ENCODE measurements at places on chromosomes 6 and 20.

DNA sequence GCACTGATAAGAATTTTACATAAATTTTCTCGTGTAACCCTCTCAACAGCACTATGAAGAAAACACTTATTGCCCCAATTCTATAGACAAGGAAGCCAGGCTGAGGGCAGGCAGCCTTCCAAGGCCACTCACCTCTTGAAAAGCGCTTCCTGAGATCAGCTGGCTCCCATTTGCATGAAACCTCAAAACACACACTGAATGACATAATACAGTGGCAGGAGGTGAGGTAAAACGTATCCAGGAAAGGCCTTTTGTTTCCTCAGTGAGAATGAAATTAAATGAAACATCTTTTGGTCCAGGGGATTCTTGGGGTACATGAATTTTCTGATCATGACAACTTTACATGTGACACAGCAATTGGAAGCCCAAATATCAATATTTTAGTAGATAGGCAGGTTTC lies 112.5 kb downstream of the WDR27 start:
- no peak for DNase-seq

DNA sequence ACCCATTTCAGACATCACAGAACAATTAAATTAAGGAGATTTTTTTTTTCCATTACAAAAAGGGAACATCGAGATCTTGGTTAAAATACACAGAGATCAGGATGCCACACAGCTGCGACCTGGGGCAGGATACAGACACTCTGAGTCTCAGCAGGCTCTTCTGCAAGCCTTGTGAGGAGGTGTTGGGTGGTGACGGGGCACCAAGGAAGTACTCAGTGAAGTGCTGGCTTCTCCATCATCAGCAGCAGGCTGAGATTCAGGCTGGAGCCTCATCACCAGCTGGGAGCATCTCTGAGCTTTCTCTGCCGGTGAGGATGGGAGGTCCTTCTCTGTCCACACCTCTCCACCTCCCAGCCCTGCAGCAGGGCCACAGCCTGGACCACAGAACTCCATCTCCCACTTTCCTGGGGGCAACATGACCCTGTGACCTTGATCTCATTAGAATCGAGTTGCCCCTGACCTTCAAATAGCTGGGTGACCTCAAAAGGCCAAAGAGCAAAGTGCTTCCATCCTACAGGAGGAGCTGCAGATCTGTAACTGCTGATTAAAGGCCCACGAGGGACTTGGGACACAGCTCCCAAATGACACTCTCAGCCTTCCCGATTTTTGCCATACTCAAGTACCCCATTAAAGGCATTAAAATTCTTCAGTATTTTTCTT lies 16.0 kb downstream of the PMEPA1 start:
- DNase-seq = peak; percentile 66

- DNase-seq = no peak
These were observed 12.2 kb downstream of the ILRUN start for GRCh38 chr6:34684364-34684763.

DNA sequence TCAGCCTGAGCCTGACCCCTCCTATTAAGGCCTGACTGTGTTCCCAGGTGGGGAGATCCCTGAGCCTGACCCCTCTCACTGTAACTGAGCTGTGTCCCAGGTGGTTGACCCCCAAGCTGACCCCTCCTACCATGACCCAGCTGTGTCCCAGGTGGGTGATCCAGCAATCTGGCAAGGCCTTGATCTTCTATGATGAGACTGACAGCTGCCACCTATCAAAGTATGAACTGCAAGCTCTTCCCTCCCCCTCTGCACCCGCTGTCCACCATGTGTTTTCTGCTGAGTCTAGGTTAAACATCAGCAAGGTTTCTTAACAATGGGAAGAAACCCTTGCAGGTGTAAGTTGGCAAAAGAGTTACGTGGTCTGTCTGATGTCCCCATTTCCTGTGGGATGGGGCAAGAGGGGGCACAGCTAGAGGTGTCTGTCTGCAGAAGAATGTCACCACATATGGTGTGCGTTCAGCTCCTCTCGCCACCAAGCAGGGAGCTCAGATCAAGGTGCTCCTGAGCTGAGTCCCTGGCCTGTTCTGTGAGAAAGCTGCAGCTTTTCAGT lies 5.9 kb downstream of the PXDC1 start:
- DNase-seq = no peak

DNA sequence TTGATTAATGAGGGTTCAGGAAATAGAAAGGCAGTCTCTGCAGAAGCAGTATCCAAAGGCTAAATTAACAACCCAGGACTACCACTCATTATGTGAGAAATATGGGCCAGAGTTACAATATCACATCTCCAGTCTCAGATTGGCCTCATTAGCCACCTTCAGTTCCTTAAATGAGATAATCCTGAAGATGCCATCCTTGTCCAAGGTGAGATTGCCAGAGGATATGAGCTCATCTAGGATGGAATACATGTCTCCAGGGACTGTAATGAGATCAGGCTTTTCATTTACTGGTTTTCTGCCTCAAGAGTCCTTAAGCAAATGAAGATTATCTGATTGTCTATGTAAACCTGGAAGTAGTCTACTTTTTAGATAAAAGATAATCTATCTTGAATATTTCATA lies 196.3 kb downstream of the FUT9 start:
- DNase-seq = no peak

GRCh38 chr20:59010321-59010994 lies 3.4 kb upstream of the CTSZ start:
- peak; percentile 74 for DNase-seq

GRCh38 chr20:53818457-53819177 lies 225.0 kb upstream of the ZNF217 start:
- DNase-seq = no peak

DNA sequence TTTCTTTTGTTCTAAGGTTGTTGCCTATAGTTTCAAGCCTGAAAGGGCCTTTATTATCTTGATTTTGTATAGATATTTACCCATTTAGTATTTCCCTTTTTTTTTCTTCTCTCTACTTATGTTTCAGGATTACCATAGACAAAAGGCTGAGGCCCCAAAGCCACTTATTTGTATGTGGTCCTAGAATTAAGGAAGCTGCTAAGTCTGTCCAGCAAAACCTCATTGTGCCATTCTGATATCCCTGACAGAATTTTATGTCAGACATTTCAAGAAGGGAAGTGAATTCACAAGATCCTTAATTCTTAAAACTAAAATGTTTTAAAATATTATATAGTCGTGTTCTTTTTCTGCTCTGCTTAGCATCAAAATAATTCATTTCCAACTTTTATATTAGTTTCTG lies 6.9 kb downstream of the HAO1 start:
- no peak for DNase-seq

DNA sequence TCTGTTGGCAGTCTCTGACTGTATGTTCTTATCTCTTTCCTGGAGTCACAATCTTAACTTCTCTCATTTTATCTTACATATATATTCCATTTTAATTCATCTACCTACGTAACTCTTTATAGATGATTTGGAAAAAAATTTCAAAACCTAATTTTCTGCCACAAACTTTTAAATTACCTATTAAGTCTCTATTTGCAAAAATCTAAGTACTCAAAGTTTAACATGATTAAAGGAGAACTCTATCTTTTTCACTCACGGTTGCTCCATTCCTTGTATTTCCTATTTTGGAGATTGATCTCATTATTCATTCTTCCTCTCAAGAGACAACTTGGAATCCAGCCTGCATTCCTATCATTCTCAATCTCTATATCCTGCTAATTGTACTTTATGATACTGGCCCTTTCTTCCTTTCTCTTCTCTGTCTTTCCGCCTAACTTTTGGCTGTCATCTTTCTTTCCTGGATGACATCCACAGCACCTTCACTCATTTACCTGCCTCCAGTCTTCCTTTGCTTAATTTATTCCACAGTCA lies 1071.1 kb upstream of the CITED2 start:
- DNase-seq = no peak

- no peak for DNase-seq
These were observed 5.7 kb upstream of the CD93 start for GRCh38 chr20:23091721-23092383.

DNA sequence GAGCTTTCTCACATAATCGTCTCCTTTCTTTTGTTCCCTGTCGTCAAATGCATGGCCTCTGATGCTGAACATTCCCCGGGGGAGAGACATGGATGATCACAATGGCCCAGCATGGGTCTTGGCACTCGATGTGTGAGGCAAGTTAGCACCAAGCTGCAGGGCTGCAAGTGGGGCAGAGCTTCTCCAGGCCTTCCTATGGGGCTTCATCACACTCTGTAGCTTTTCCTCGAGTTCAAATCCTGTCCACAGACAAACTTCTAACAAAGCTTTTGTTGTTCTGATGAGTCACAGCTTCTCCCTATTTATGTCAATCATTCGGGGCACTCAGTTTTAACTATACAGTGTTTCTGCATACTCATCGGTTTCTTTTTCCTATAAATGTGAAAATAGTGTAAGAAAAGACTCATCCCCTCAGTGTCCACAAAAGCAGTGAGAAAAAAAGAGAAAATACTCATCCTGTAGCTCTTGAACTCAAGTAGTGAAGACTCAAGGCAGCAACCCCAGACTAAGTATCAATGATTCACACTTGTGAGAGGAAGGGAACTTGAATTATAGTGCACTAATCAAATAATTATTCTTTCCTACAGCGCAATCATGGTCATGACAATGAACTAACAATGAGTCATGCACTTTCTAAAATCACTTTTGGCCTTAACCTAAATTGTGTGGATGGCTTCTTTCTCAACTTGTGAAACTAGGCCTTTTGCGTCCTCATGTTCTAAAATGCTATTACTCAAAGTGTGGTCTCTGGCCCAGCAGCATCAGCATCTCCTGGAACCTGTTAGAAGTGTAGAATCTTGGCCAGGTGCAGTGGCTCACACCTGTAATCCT lies 68.4 kb upstream of the NOX3 start:
- DNase-seq = no peak
